Activated CD8-positive, alpha-beta memory T cell treated with anti-CD3 and anti-CD28 coated beads, Interleukin-2, amount 10 ng/mL, durations not matched to agents 7 days and 5 days (primary cell): ENCODE measurements at places on chromosomes 11 and 22.
A peak's percentile ranks its signal among the peaks of the same experiment; 100 is the strongest.

DNA sequence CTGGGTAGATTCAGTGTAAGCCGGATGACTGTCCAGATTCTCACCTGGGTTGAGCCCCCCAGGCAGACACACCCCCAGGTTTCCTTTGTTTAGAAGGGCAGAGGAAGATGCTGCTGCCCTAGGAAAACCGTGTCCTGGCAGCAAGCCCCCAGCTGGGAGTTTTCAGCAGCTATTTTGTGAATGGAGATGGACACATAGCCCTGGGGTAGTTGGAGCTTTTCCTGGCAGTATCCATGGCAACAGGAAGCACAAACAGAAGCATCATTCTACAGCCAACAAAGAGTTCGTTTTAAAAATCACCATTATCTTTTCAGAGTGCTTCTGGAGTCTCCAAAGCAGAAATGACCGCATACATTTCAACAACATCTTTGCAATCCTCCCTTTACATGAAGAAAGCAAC, 245.5 kb downstream of the BRD1 start:
- peak; percentile 8 for DNase-seq

GRCh38 chr11:69934861-69935494, 115.8 kb upstream of the FGF3 start:
- DNase-seq = no peak

DNA sequence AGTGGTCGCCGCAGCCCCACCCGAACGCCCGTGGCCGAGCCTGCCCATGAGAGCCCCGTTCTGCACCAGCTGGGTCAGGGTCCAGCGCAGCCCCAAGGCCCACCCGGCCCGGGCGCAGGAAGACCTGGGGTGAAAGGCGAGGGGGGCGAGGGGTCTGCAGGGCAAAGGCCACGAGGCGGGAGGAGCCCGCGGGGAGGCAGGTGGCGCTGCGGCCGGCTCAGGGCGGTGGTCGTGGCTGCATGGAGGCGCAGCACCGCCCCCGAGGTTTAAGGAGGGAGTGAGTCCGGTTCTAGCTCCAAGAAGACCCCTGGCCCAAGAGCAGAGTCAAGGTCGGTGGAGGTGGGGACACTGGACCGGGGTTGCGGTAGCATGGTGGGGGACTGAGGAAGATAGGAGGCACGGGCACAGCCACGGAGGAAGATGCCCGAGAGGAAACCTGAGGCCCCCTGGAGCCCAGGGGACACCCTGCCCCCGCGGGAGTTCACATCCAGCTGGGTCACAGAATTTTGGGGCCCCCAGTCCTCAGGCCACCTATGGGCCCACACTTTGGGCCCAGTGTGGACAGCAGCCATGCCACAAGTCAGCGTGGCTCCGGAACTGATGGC, 514 bp upstream of the HDAC10 start:
- peak; percentile 43 for DNase-seq

DNA sequence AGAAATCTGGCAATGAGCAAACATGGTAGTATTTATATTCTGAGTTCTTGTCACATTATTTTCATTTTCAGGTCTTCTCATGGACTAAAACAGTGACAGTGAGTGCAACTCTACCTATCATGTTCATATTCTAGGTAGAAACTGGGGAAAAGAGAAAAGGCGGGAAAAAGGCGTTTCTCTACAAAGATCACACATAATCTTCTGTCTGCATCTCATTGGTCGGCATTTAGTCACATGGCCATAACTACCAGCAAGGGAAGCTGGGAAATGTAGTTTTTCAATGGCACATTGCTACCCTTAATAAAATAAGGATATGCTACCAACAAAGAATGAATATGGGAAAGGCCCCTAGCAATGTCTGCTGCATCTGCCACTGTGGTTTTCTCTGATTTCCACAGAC, 57.6 kb upstream of the B3GAT1 start:
- no peak for DNase-seq

GRCh38 chr22:32780726-32781310, 20.7 kb upstream of the TIMP3 start:
- DNase-seq = no peak

DNA sequence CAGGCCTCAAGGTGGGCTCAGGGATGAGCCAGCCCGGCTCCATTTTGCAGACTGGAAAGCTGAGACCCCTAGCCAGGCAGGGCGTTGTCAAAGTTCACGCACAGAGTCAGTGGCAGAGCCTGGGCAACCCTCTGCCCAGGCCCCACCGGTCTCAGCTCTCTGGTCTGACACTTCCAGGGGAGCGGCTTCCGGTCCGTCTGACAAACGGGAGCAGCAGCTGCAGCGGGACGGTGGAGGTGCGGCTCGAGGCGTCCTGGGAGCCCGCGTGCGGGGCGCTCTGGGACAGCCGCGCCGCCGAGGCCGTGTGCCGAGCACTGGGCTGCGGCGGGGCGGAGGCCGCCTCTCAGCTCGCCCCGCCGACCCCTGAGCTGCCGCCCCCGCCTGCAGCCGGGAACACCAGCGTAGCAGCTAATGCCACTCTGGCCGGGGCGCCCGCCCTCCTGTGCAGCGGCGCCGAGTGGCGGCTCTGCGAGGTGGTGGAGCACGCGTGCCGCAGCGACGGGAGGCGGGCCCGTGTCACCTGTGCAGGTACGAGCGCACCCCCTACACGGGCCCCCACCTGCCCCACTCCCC, 36.0 kb downstream of the CD6 start:
- no peak for DNase-seq

- DNase-seq = no peak
These were observed 24.9 kb downstream of the ZBTB16 start for GRCh38 chr11:114084414-114084813.

GRCh38 chr11:97610854-97611253, 1221.0 kb downstream of the JRKL start:
- DNase-seq = no peak

GRCh38 chr11:116882386-116882785, 45.0 kb upstream of the APOA1 start:
- DNase-seq = no peak

DNA sequence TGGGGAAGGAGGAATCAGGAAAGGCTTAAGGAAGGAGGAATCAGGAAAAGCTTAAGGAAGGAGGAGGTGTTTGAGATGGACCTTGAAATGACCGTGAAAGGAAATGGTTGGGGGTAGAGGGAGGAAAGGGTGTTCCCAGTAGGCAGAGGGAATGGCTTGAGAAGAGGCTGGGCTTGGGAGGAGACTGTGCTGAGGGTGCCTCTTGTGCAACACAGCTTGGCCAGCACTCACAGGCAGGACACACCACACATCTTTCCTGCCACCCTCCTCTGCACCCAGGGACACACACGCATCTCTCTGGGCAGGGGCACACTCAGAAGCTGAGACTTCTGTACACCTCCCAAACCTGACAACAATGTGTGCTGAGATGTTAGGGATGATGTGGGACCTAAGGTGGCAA, 151.4 kb downstream of the FBXO7 start:
- no peak for DNase-seq

DNA sequence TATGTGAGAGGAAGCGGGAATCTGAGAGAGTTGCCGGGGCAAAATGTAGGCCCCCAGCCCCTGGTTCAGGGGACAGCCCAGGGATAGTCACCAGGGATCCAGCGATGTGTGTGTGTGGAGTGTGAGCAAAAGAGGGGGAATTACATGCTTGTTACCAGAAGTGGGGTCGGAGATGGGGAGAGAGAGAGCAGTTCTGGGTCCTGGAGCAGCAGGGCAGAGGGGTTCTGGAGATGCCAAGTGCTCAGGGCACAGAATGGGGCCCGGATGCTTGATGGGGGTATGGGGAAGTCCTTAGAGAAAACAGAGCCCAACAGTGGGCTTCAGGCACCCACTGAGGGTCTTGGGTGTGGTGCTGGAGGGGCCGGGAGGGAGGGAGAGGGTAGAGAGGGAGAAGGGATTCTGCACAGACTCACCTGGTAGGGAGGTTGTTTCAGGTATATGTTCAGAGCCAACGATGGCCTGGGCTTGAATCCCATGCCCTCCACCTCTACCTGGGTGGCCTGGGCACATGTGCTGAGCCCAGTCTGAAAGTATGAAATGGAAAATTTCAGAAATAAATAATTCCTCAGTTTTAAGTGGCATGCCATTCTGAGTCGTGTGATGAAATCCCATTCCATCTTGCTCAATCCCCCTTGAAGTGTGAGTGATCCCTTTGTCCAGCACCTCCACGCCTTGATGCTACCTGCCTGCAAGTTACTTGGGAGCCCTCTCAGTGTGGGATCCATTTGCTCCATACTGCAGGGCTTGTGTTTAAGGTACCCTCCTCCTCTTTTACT, 12.4 kb downstream of the SMIM38 start:
- no peak for DNase-seq

DNA sequence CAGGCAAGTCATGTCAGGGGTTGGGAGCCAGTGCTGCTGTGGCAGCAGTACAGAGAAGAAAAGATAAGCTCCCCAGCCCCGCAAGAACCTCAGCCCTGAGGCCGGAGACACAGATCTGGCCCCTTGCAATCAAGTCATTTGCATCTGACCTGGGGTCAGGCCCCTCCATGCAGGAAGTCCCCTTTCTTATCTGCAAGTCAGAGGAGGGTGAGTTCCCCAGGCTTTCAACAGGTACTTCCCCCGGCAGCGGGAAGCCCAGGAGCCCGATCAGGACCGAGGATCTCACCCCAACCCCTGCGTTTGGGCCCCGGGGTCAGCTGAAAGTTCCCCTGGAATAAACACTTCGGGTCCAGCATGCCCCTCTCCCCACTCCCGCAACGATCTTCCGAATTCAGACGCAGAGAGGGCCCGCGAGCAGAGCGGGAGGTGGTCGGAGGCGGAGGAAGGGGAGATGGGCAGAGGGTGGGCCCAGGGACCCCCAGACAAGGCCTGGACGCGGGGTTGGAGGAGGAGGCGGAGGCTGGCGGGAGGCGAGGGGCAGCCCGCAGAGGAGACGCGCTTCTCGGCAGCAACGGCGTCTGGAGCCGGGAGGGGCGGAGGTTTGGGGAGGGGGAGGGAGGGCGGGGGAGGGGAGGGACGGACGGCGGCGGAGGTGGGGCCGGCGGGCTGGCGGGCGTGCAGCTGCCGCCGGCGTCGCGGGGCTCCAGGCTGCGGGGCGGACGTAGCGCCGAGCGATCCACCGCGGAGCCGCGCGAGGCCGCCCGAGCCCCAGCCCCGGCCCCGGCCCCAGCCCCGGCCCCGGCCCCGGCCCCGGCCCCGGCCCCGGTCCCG, at the start of gene TSPAN18:
Gene TSPAN18, plus strand, starts transcription at position 680 of the 831 bp plus-strand sequence. CDS start 179,455 bp downstream, outside the sequence.
- no peak for DNase-seq

DNA sequence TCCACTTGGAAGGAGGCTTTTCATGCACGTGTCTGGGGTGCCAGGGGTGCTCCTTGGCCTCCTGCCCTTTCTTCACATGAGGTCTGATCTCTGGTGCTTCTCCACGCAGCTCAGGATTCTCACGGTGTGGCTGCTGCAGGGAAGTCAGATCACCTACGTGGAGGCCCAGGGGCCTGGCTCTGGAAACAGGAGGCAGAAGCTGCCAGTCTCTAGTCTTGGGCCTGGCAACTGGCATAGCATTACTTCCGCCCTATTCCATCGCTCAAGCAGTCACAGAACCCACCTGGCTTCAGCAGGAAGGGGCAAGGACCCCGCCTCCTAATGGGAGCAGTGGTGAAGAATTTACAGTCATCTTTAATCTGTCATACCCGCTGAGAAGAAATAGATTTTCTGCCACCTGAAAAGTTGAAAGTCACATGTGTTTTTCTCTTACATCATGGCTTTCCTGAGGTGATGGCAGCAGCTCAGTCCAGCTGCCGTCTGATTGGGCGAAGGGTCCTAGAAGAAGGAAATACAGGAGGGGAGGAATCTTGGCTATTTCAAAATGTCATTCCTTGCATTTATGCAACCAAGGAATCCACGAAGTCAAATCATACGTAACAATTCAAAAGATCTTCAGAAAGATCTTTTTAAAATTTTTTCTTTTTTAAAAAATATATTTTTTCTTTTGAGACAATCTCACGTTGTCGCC, 50.1 kb upstream of the DKK3 start:
- DNase-seq = peak; percentile 28

- DNase-seq = no peak
These were observed 40.5 kb downstream of the IL18BP start for GRCh38 chr11:72039031-72039855.

- no peak for DNase-seq
These were observed 113.6 kb downstream of the MICAL2 start for GRCh38 chr11:12223771-12224536.

- DNase-seq = no peak
These were observed 38.5 kb downstream of the TIMP3 start for GRCh38 chr22:32839831-32840584.

GRCh38 chr11:6703247-6704063, 20.3 kb upstream of the MRPL17 start:
- DNase-seq = no peak

DNA sequence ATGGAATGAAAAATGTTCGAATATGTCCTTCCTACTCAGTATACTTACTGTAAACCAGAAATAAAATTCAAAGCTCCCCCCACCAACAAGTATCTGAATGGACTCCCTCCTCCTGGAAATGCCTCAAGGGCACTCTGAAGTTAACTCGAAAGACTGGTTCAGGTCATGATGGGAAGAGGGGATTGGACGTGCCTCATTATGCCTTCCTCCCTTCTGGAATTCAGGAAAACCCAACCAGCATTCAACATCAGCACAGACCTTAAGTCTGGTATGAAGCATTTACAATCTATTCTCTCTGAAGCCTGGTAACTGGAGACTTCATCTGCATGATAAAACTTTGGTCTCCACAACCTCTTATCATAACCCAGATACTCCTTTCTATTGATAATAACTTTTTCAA, 428.3 kb upstream of the RAG2 start:
- no peak for DNase-seq

DNA sequence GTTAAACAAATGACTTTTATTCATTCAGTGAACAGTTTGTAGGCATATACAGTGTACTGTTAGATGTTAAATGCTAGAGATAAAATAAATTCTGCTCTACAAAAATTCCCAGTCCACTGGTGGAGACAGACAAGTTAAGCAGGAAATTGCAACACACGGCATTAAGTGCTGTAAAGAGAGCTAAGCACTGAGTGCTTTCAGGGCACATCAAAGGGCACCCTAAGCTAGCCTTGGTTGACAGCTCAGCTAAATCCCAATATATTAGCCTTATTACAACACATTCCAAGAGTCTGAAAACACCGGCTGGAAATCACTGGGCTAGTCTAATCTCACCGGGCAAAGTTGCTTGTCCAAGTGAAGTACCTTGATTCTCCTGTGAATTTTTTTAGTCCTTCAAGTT, 55.1 kb downstream of the NOX4 start:
- DNase-seq = no peak
